Natural killer cell (primary cell): ENCODE measurements at places on chromosomes 12 and 14.
A peak's percentile ranks its signal among the peaks of the same experiment; 100 is the strongest.

DNA sequence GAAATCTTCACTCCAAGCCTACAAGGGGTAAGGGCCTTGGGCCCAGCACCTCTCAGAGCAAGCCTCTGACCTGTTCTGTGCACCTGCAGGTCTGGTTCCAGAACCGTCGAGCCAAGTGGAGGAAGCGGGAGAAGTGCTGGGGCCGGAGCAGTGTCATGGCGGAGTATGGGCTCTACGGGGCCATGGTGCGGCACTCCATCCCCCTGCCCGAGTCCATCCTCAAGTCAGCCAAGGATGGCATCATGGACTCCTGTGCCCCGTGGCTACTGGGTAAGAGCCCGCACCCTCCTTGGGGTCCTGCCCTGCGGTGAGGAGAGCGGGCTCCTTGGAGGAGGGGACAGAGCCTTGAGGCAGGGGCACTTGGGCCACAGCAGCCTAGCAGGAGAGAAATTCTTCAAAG lies 20.3 kb downstream of the VSX2 start:
- no peak overlapping the region for H3K27ac ChIP-seq
- H3K4me3 ChIP-seq, result no peak overlapping the region
- peaks cover 16% of the 10 kb centered on the region for H3K4me1 ChIP-seq
- no peak for DNase-seq

DNA sequence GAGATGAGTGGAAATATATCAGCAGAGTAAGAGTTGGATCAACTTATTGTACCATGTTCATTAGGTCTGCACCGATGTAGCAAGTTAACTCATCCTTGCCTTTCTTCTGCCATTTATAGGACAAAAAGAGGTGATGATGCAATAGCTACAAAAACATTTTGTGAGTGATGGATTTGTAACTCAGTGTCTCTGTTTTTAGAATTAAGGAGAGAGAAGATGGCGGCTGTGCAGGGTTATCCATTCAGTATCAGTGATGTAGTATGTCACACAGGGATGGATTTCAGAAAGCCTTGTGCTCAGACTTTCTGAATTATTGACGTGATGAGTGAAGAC lies 62.1 kb upstream of the GNPNAT1 start:
- H3K4me1 ChIP-seq, result no peaks in the 10 kb centered on the region
- DNase-seq, result no peak
- H3K27ac ChIP-seq, result no peak overlapping the region
- no peaks in the 10 kb centered on the region for H3K27me3 ChIP-seq
- no peaks in the 10 kb centered on the region for H3K36me3 ChIP-seq

- no peaks in the 10 kb centered on the region for H3K4me1 ChIP-seq
- H3K36me3 ChIP-seq, result no peaks in the 10 kb centered on the region
- H3K27me3 ChIP-seq, result no peaks in the 10 kb centered on the region
- no peak overlapping the region for H3K27ac ChIP-seq
- H3K4me3 ChIP-seq, result no peak overlapping the region
Observed at GRCh38 chr12:131425112-131426075, 285.5 kb upstream of the SFSWAP start.

DNA sequence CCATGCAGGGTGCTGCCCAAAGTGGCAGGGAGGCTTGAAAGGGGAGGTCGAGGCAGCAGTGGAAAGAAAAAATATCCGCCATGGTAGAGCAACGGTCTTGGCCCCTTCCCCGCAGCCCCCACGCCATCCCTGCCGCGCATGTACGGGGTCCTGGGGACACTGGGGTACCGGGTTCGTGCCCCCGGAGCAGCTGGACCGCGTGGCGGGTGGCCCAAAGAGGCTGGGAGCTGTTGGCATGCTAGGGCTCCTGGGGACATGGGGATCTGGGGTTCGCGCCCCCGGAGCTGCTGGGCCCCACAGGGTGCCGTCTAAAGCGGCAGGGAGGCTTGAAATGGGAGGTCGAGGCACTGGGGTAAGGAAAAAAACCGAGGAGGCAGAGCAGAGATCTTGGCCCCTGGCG lies 316.5 kb downstream of the ALG10 start:
- H3K27ac ChIP-seq, result no peak overlapping the region
- no peaks in the 10 kb centered on the region for H3K36me3 ChIP-seq
- H3K4me1 ChIP-seq, result no peaks in the 10 kb centered on the region
- no peaks in the 10 kb centered on the region for H3K27me3 ChIP-seq
- no peak overlapping the region for H3K4me3 ChIP-seq

- H3K4me3 ChIP-seq, result no peak overlapping the region
- no peak overlapping the region for H3K27ac ChIP-seq
- no peaks in the 10 kb centered on the region for H3K36me3 ChIP-seq
- H3K4me1 ChIP-seq, result no peaks in the 10 kb centered on the region
- DNase-seq, result no peak
- no peaks in the 10 kb centered on the region for H3K27me3 ChIP-seq
Observed at GRCh38 chr12:22272335-22273151, 62.0 kb downstream of the ST8SIA1 start.

- H3K36me3 ChIP-seq, result no peaks in the 10 kb centered on the region
- H3K4me1 ChIP-seq, result no peaks in the 10 kb centered on the region
- H3K27ac ChIP-seq, result no peak overlapping the region
- DNase-seq, result no peak
Observed at GRCh38 chr12:67884596-67884995, 104.7 kb upstream of the IFNG-AS1 start.

DNA sequence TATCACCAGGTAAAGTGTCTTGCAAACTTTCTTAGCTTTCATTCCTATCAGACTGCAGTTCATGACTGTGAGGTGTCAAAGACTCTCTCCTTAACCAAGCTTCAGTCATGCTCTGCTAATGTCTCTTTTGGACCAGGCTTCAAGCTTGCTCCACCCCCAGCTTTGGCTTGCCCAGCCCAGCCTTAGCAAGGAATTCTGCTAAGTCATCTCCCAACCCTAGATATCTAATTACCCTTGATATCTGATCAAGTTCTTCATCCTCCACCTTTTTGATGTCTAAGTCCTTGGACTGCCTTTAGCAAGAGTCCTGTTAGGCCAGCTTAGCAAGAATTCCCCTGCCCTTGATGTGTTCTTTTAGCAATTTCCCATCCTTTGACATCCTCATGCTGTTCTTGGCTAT lies 108.9 kb upstream of the FGD4 start:
- no peak overlapping the region for H3K4me3 ChIP-seq
- H3K4me1 ChIP-seq, result no peaks in the 10 kb centered on the region
- no peak for DNase-seq

DNA sequence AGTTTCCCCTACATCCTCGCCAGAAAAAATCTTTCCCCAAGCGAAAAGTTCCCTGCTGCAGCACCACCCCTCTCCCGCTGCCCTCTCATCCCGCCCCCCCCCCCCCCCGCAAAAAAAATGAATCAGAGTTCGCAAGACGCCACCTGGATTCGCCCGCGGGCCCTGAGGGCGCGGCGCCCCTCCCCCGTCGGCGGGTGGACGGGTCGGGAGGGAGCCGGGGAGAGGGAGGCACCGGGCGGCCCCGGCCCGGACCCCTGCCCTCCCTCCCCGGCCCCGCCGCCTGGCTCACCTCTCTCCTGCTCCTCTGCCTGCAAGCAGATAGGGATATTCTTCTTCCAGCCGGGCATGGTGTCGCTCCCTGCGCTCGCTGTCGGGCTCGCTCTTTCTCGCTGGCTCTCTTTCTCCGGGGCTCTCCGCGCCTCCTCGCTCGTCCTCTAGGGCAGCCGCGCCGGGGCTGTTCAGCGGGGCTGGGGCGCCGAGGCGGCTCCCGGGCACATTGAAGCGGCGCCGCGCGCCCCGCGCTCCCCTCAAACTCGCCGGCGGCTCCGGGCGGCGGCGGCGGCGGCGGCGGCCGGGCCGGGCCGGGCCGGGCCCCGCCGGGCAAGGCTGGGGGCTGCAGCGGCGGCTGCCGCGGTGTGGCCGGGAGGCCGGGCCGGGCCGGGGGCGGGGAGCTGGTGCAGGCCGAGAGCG lies 200.3 kb upstream of the CAND1 start:
- peaks cover 37% of the 10 kb centered on the region for H3K27me3 ChIP-seq
- no peak overlapping the region for H3K27ac ChIP-seq
- H3K4me3 ChIP-seq, result peak overlapping the region; percentile 22
- H3K4me1 ChIP-seq, result peaks cover 11% of the 10 kb centered on the region
- DNase-seq, result no peak

- H3K27ac ChIP-seq, result peak within 1 kb of the TSS; percentile 98
- H3K4me1 ChIP-seq, result peaks cover 70% of the 10 kb centered on the region
- no peaks in the 10 kb centered on the region for H3K27me3 ChIP-seq
Observed at GRCh38 chr12:121793440-121793837, at the start of gene RHOF. TSS of gene RHOF (minus strand) at chr12:121793688. CDS start at chr12:121793633, 55 bp downstream.

DNA sequence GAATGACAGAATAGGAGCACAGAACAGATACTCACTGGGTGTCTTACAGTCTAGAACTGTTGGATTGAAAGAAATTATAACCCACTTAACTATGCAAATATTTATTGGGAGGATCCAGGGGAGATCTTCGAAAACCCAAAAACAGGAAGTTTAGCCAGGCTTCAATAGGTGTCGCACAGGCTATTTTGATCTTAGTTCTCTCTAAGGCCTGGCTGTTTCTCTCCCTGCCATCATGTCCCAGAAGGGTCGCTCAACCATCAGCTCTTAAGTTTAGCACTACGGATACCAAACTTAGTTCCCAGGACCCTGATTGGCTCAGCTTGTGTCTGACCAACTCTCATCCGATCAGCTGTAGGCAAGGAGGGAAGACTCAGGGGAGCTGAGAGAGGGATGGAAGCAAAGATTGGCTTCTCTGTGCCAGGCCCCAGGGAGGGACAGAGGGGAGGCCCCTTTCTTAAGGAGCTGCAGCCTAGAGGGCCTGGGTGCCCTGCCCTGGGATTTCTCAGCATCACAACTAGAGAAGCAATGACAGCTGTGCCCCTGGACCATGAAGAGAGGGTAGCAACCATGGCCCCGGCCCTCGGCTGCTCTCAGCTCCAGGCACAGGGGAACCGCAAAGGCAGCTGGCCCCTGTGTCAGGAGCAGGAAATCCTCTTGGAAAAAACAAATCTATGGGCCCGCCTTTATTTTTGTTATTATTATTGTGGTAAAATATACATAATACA lies 13.5 kb downstream of the PHETA1 start:
- peaks cover 21% of the 10 kb centered on the region for H3K4me1 ChIP-seq
- no peak for DNase-seq
- H3K4me3 ChIP-seq, result no peak overlapping the region
- H3K27me3 ChIP-seq, result no peaks in the 10 kb centered on the region
- H3K27ac ChIP-seq, result peak overlapping the region; percentile 65

- peaks cover 3% of the 10 kb centered on the region for H3K27me3 ChIP-seq
- peak within 1 kb of the TSS; percentile 50 for H3K4me3 ChIP-seq
- DNase-seq, result peak; percentile 71
- no peaks in the 10 kb centered on the region for H3K36me3 ChIP-seq
Observed at GRCh38 chr12:123533672-123534643, at the start of gene RILPL1. TSS of gene RILPL1 (minus strand) at chr12:123533719. CDS start at chr12:123533482, 237 bp downstream.

DNA sequence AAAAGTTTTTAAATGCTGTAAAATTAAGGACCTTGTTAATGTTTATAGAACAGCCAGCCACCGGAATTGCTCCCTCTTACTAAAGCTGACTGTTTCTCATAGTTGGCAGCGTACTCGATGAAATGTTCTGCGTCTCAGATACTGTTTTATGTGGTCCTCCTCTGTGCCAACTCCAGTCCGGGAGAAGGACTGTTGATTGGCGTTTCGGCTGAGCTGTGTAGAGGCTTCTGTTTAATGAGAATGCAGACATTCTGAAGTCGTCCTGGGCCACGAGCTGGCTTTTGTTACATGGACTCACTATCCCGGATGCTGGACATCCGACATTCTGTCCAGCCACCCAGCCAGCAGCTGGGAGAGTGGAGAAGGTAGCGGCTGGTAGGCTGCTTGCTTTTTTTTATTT lies 75.4 kb downstream of the WDR20 start:
- no peak for DNase-seq
- peaks cover 17% of the 10 kb centered on the region for H3K36me3 ChIP-seq

DNA sequence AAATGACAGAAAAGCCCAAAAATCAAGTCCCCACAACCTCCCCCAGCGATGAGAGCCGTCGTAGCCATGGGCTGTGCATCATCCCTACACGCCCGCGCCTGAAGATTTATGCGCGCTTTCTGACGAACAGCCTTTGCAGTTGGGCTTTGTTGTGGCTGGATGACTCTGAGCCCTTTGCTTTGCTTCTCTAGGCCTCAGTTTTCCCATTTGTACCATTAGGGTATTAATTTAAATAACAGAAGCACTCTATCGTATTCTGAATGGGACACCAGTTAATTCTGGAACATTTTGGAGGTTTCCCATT lies 24.2 kb downstream of the SFSWAP start:
- no peaks in the 10 kb centered on the region for H3K27me3 ChIP-seq
- peaks cover 58% of the 10 kb centered on the region for H3K36me3 ChIP-seq
- no peaks in the 10 kb centered on the region for H3K4me1 ChIP-seq
- H3K27ac ChIP-seq, result no peak overlapping the region

- H3K4me1 ChIP-seq, result peaks cover 17% of the 10 kb centered on the region
- H3K27me3 ChIP-seq, result peaks cover 39% of the 10 kb centered on the region
- H3K27ac ChIP-seq, result no peak within 1 kb of the TSS
Observed at GRCh38 chr14:77141214-77142004, at the start of gene ZDHHC22. TSS of gene ZDHHC22 (minus strand) at chr14:77141791. CDS start at chr14:77139738, 2,053 bp downstream.

- H3K4me3 ChIP-seq, result no peak overlapping the region
- no peaks in the 10 kb centered on the region for H3K4me1 ChIP-seq
- no peak for DNase-seq
- no peaks in the 10 kb centered on the region for H3K27me3 ChIP-seq
Observed at GRCh38 chr12:53428741-53429140, 5.1 kb downstream of the AMHR2 start.
